NCI-H748 treated with DMSO at 0.1 percent for 48 hours (cell line): ENCODE measurements at places on chromosomes 12 and 14.

- DNase-seq, result peak; percentile 69
Measured at GRCh38 chr14:65019944-65020566, 33.4 kb downstream of the FNTB start.

DNA sequence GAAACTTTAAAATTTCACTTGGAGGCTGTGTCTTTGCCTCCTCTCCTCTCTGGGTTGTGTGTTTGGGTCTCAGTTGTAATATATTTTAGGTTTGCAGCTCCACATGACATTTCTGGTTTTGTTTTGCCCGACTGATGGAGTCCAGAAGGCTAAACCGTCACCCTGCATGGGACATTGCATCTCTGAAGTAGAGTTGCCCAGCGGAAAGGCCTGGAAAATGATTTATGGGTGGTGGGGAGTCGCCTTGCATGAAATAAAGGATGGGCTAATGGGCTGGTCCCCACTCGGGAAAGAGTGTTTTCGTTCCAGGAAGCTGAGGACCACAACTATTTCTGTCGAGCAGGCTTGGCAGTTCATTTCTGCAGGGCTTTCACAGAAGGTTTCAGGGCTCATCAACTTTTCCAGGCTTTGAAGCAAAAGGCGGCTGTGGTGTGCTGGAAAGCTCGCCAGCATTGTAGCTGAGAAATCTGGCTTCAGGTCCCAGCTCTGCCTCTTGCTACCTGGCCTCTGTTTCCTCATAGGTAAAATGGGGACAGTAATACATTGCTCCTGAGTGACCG, 74.8 kb upstream of the GSC start:
- DNase-seq, result no peak

DNA sequence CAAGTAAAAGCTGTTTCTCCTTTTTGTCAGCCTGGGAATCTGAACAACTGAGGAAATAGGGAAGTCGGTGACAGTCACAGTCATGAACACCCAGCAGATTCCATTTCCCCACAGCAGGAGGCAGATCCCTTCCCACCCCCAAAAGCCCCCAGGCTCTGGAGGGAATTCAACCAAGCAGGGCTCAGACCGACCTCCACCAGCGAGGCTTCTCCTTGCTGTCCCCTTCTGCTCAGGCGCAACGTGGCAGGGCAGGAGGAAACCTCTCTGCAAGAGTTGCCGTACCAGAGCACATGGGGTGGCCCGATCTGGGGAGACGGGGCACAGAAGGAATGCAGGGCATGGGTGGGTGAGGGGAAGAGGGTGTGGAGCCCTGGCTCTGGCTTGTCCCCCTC, 319 bp downstream of the GALNT6 start:
- no peak for DNase-seq

DNA sequence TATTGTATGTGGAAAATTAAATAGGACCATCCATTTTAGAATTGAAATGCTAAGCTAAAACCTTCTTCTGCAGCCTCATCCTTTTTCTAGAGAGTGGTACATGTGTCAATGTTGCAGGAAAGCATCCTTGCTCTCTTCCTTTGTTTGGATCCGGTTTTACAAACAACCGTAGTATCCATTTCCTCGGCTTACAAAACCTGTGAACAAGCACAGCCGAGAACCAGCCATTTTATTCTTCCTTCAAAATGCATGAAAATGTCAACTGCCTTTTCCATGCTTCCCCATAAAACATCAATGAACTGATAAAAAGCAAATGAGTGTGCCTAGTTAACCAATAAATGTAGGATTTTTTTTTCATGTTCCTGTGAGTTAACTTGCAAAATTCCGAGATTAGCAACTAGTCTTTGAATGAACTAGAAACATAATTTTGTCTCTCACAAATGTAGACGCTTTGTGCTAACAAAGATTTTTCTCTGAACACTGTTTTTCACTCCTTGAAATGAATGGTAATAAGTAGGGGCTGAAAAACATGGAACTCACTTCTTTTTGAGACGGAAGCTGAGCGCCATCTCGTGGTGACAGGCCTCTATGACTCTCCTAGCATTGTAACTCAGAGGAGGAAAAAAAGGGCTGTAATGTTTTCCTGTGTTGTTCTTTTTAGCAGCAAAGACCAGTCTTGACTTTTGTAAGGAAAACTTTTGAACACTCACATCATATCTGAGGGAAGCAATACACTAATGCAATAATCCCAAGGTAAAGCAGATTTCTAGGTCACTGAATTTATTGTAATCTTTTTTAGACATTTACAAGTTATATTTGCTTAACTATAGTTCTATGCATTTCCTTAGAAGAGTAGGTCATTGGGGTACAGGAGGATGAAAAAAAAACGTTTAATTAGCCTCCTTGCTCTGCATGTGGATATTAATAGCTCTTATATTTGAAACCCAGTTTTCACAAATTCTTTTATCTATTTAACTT, 157.4 kb upstream of the FOXG1 start:
- peak; percentile 81 for DNase-seq

GRCh38 chr14:59103396-59103795, 85.1 kb upstream of the DAAM1 start:
- no peak for DNase-seq

DNA sequence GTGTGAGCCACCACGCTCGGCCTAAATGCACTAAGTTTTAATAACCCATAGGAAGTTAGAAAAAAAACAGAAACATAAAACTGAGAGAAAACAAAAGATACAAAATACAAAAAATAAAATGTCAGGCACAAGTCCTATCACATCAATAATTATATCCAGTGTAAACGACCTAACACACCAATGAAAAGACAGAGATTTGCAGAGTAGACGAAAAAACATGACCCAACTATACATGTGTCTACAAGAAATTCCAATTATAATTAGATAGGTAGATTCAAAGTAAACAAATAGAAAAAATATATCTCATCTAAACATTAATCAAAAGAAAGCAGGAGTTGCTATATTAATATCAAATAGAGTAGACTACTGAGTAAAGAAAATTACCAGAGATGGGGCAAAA, 69.4 kb upstream of the NUDT4 start:
- DNase-seq, result no peak

GRCh38 chr14:69328317-69328716, 68.4 kb downstream of the GALNT16 start:
- DNase-seq, result no peak

- no peak for DNase-seq
Measured at GRCh38 chr12:104865080-104865479, 93.0 kb downstream of the SLC41A2 start.

GRCh38 chr12:30457621-30458289, 237.9 kb downstream of the IPO8 start:
- DNase-seq, result peak; percentile 15

GRCh38 chr14:98375566-98375965, 896.4 kb downstream of the BCL11B start:
- DNase-seq, result no peak

DNA sequence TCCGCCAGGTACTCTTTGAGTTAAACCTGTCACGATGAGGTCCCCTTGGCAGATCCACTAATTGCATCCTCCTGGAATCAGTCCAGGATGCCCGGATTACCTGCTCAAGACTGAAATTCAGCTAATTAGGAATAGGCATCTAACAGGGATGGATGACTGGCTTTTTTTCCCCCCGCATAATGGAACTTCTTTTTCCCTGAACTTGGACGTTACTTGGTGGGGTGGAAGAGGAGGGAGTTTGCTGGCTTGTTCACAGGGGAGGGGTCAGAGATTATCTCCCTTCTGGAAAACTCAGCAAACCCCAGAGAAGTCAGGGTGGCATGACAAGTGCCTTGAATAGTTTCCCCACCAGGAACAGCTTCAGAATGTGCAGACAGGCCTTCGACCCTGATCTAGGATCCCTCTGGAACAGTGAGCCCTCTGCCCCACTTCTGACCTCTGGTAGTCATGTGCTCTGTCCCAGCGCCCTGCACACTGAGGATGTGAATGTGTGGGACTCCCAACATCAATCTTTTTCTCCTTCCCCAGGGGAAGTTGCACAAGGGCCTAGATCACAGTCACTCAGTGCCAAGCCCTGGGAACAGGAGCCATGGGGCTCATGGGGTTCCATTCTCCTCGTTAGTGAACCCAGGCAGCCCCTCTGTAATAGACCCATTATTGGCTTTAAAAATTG, 142.5 kb downstream of the SMOC1 start:
- DNase-seq, result no peak

DNA sequence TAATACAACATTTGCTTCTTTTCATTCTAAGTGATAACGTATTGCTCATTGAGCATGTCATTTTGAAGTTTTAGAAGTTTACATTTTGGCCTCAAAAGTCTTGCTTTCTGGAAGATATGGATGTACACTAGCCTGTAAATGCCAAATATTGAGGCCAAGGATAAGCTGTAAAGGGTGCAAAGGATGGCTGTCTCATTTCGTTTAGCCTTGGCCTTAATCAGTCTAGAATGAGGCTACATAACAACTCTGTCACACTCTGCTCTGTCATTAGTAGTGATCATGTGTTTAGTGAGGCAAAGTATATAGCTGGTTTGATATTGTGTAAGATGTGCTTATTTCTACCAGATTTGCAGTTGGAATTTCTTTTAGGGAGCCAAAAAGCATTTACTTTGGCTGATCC, 344.5 kb downstream of the TMTC2 start:
- no peak for DNase-seq

DNA sequence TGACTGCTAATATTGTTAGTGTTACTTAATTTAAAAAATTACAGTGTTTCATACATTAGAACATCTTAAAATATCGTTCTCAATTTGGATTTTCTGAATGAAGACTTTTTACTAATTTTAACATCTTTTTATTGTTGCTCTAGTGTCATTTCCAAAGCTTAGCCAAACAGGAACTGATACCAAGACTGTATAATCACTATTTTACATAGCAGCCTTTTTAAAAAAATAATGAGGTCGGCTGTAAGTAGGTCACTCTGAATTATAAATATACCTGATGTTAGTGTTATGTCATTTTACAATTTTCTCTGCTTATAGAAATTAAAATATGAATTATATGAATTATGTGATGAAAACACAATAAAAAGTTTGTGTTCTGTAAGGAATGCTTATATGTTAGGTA, 321.5 kb downstream of the TMEM117 start:
- DNase-seq, result no peak

DNA sequence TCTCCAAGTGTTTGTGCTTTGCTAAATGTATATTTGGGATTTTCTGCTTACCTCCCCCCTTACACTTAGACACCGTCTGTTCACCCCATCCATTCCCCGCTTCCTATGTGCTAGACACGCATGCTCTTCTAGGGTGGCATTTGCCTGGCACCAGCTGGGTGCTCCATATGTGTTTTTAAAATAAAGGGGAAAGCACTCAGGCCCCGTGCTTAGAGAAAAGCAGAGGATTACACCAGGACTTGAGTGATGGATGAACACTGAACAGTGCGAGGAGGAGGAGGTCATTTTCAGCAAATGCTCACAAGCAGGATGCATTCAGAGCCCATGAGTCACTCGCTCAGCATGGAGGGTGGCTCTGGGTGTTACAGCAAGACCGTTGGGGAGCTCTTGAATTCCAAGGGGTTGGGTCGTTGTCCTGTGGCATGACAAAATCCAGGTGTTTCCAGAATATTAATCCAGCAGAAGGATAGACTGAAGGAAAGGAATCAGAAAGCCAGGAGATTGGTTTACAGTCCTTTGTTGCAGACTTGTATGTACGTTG, 2.9 kb upstream of the BDKRB1 start:
- DNase-seq, result no peak

GRCh38 chr12:47736216-47736615, 10.9 kb upstream of the ENDOU start:
- no peak for DNase-seq

DNA sequence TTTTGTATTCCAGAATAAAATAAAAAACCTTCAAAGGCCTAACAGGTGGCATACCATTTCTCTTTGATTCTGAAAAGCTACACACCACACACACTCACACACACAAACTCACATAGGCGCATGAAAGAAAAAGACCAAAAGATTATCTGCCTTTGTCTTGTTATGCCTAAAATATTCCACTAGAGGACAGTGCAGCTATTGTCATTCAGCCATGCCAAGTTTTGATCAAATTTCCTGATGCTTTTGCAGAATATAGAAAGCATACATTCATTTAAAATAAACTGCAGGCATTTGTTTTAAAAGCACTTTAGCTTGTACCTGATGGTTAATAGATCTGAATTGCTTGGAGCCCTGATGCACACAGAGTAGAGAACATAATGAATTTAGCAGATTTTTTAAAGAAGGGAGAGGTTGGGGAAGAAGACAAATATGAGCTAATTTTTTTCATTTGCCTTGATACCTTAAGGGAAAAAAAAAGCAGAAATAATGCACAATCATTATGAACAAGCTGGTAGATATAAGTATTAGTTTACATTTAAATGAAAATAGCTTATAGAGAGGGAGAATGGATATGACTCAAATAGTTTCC, 1766.9 kb upstream of the SEL1L start:
- DNase-seq, result peak; percentile 79

DNA sequence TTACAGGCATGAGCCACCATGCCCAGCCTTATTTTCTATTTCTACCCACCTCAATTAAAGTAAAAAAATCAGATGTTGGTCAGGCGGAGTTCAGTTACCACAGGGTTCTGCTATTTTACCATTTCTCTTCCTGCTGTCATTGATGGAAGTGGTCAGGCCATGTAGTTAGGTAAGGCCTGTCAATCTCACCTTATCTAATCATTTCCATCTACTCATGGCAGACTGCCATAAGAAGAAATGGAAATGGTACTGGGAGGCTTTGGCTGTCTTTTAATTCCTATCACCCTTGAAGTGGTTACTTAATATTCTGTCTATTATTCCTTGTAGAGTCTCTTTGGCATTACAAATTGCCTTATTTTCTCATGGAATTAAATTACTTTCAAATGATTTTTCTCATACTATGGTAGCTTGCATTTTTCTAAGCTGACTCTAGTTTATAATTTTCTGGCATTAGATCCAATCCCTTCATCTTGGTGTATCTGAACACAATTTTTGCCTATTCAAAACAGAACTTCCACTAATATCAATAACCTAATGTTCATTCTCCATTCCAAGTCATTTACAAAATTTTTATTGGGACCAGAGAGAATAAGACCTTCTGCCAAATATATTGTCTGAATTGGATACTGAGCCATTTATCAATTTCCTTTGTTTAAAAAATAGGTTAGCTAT, 198.7 kb downstream of the DACT1 start:
- DNase-seq, result no peak

- no peak for DNase-seq
Measured at GRCh38 chr12:125685915-125686314, 620.7 kb downstream of the AACS start.

DNA sequence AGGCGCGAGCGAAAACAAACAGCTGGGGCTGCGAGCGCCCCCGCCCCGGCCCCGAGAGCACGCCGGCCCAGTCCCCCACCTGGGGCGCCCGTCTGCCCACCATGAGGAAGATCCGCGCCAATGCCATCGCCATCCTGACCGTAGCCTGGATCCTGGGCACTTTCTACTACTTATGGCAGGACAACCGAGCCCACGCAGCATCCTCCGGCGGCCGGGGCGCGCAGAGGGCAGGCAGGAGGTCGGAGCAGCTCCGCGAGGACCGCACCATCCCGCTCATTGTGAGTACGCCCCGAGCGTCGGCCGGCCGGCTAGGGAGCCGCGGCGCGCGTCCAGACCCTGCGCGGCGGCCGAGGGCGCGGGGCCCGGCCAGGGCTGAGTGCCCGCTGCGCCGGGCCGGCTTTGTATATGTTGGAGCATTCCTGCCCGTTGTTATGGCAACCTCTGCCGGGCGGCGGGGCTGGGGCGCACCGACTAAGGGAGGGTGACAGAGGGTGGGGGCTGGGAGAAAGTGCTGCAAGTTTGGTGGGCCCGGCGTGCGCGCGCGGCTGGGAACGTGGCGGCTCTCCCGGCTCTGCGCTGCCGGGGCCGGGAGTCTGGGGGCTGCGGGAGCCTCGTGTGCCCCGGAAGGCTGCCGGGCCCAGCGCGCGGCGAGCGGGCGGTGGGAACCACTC, 367 bp downstream of the GALNT16 start:
- no peak for DNase-seq

- DNase-seq, result no peak
Measured at GRCh38 chr14:92646952-92647796, 101.3 kb downstream of the LGMN start.
